ENCODE measurements at places on chromosomes 1 and 21.
A peak's percentile ranks its signal among the peaks of the same experiment; 100 is the strongest.

DNA sequence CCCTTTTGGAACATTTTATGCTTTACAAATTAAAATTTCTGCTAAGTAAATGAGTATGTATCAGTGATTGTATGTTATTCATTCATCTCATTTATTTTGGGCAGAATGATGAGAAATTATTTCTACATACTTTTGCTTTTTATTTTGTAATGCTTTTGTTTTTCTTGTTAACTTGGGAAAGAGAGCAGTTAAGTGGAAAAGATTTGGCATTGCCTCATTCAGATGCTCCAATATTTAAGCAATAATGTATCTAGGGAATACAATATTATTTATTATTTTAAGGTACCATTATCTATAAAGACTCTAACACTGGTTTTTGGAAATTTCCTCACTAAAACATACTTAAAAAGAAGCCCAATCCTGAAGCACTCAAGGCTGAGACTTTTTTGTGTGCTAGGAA, 431.8 kb downstream of the NEGR1 start:
- no peak for DNase-seq

DNA sequence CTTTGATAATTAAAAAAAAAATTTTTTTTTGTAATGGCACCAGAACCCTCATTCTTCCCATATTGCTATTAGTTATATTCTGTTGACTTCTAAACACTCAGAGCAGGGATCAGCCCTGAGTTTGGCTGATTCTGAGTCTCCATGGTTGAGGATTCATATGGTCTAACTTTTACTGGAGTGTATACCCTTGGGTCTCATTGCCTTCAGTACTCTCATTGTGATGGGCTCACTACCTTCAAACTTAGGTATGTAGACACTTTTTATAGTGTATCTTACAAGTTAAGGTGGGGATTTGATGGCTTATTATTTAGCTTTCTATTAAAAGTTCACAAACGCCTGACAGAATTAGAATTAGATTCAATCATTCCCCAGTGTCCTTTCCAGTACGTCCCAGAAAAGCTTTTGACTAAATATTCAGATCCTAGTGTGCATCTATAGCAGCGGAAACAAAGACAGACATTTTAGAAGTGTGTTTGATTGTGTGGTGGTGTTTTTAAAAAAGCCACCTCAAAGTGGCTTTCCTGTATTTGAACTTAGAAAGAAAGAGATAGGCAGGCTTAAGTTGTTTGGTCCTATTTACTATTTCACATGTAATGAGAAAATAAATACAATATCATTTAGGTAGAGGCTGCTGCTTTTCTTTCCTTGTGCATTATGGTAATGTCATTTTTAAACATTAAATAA, 1.4 kb downstream of the MACF1 start:
- DNase-seq, result no peak

GRCh38 chr1:204984499-204984898, 58.5 kb upstream of the CNTN2 start:
- DNase-seq, result no peak

DNA sequence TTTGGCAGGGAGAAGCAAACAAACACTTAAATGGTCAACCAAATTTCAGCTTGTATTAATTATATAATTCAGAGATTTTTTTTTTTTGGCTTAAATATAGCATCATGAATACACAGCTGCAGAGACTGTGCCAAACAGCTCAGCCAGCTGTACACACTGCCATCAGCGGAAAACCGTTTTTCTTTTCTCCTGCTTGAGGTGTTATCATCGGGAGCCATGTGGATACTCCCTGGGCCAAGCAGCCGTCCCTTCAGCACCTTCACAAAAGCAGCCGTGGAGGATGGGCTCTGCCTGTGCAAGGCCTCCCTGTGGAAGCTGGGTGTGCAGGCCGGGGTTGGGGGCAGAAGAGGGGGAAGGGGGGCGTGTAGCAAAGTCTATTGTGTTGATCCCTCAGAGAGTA, 85.0 kb downstream of the NUF2 start:
- no peak for DNase-seq

DNA sequence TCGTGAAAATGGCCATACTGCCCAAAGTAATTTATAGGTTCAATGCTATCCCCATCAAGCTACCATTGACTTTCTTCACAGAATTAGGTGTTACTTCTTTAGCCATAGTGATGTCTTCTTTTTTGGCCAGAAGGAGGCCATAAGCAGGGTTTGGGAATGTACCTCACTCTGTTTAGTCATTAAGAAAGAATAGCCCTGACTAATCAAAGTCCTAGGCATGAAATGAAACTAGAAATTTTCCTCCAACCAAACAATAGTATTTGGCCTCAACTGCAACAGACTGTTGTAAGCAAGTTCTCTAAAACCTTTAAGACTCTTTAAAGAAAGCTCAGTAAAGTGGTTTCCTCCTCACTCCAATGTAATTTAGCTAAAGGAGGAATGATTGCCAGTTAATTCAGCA, 163.9 kb downstream of the AKT3 start:
- DNase-seq, result no peak

- peak; percentile 24 for DNase-seq
Measured at GRCh38 chr1:244730153-244730933, 77.4 kb downstream of the DESI2 start.

DNA sequence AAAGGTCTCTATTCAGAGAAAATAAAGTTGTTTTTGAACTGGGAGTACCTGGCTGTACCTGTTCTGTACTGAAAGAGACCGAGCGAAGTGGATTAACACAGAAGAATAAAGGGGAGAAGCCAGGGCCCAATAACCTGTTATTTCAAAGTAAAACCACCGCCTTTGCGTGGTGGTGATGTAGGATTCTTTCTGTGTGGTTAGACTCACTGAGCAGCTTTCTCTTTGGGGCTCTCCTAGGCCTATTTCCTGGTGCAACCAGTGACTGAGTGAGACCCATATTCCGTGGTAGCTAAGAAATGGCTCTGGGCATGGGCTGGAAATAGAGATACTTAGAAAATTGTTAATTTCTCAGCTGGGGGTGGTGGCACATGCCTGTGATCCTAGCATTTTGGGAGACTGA, 99.9 kb downstream of the XCL2 start:
- DNase-seq, result no peak

DNA sequence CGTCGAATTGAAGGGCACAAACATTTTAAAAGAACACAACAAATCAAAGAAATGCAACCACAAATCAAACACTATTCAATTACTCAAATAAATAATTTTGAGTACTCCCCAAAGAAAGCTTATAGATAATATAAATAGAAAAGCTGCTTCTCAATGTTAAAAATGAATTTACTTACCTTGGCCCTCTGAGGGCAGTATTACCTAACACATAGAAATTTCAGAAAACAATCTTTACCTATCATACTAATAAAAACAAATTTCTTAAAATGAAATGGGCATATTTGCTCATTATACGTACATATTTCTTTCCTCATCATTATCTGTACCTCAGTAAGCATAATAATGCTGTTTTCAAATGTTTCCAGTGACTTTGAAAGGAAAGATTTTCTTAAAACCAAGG, 141.8 kb downstream of the AKT3 start:
- peak; percentile 53 for DNase-seq

- peak; percentile 78 for DNase-seq
Measured at GRCh38 chr1:89524369-89525168, at the start of gene LRRC8B. Gene LRRC8B, plus strand, starts transcription at chr1:89524829. Its CDS starts 57,822 bp downstream, at chr1:89582651.

GRCh38 chr1:218660678-218661053, 315.5 kb downstream of the TGFB2 start:
- no peak for DNase-seq

- no peak for DNase-seq
Measured at GRCh38 chr1:31108861-31109260, 43.3 kb upstream of the PUM1 start.

GRCh38 chr1:229221106-229222019, 49.5 kb upstream of the RAB4A start:
- DNase-seq, result peak; percentile 71

DNA sequence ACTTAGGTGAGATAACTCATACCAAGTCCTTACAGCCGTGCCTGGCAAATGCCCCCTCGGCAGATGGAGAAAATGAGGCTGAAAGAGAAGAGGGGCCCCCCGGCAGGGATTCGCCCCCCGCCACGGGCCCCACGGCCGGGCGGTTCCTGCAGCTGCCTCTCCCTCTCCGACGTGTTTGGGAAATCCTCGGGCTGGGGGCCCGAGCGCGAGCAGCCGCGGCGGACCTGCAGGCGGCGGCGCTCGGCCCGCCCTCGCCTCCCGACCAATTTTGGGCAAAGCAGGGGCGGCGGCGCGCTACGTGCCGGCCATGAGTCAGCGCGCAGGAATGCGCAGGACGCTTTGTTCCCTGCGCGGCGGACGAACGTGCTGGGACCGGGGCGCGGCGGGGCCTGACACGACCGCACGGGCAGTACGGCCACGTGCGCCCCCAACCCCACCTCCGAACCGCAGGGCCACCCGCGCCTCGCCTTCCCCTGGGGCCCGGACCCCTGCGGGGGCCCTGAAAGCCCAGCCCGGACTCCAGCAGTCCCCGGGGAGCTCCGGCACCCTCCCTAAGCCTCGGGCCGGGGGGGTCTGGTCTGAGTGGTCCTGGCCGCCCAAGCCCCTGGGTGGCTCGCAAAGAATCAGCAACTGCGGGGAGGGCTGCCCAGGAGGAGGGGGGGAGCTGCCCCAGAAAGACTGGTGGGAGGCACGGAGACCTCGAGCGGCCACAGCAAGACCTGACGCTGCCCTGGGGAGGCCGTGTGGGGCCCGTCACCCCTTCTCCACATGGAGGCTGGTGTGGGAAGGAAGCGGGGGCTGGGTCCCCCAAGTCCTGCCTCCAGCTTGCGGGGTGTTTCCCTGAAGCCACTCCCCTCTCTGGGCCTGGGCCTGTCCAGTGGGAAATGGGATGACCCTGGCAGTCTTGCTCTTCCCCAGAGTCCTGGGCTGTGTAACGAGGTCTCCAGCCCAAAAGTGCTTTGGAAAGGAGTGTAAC, 11.9 kb upstream of the EDN2 start:
- peak; percentile 60 for DNase-seq

DNA sequence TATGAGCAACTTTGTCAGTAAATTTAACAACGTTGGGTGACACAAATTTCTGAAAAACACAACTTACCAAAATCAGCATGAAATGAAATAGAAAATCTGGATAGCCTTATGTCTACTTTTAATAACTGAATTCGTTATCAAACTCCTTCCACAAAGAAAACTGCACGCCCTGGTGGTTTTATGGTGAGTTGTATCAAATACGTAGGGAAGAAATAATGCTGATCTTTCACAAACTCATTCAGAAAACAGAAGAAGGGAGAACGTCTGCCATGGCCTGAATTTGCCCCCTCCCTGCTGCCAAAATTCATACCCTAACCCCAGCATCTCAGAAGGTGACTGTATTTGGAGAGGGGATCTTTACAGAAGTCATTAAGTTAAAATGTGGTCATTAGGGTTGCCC, 50.0 kb upstream of the COL18A1 start:
- DNase-seq, result no peak

DNA sequence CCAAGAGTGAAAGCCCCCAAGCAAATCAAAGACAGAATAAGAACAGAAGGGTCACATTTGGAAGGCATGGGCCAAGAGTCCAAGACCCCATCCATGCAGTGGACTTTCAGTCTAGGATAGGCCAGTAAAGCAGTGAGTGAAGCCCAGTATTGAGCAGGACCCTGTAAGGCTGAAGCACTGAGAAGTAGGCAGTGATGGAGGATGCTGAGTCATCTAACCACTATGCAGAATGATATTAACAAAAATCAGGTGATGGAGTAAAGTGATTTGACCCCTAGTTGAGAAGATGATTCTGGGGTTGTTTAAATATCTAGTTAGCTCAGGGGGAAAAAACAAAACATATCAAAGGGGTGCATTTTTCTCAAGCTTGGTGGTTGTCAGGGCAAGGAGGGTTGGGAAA, 308.7 kb upstream of the PLXNA2 start:
- DNase-seq, result no peak

GRCh38 chr21:35768187-35768586, 292.1 kb downstream of the SETD4 start:
- DNase-seq, result no peak

- DNase-seq, result no peak
Measured at GRCh38 chr1:151501474-151501873, 9.7 kb upstream of the CGN start.

DNA sequence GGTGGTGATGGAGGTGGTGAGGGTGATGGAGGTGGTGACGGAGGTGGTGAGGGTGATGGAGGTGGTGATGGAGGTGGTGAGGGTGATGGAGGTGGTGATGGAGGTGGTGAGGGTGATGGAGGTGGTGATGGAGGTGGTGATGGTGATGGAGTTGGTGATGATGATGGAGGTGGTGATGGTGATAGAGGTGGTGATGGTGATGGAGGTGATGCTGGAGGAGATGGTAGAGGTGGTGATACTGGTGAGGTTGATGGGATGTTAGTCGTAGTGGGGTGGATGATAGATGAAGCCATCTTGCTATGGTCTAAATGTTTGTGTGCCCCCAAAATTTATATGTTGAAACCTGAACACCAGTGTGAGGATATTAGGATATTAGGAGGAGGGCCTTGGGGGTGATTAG, 25.3 kb upstream of the IFNLR1 start:
- no peak for DNase-seq

DNA sequence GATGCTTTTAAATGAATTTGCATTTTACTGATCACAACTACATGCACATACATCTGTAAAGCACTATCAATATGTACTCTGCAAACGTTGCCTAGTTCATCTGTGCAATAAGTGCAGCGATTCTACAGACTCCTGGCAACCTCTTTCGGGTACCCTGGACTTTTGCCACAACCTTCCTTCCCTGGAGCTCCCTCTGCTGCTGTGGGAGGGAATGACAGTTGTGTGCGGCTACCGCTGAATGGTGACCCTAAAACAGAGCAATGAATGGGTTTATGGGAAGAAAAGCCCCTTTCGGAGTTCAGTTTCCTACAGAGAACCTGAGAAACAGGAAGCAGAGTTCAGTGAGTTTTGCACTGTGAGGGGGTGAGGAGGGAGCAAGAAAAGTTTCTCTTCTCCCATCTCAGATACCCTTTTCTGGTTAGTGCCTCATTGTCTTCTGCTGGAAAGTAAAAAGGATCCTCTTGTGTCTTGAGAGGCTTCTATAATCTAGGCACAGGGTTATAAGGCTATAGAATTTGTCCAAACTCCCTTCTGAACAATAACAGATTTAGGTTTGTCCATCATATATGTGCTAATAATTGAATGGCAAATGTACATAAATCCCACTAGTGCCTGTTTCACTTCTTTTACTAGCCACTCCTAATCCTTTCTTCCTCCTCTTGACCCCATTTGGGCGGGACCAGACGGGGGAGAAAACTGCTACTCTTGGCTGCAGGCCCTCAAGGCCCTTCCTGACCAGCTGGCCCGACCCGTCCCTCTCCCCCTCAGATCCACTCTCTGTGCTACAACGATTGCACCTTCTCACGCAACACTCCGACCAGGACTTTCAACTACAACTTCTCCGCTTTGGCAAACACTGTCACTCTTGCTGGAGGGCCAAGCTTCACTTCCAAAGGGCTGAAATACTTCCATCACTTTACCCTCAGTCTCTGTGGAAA, 19.8 kb upstream of the SARS1 start:
- peak; percentile 53 for DNase-seq

GRCh38 chr1:154747380-154747739, 122.7 kb downstream of the KCNN3 start:
- no peak for DNase-seq

Data from NCI-H2171 treated with DMSO at 0.1 percent for 48 hours (cell line).